SK-N-SH (cell line): ENCODE measurements at places on chromosomes 12 and 14. TPM values are rescaled to one million over a fixed set of nuclear protein-coding genes. Genes with fewer than 3 reads are reported as not detected.

- DNase-seq, result no peak
Observed at GRCh38 chr12:67701121-67701520, 52.6 kb downstream of the DYRK2 start.

OTX2 gene
- polyA plus RNA-seq, result not detected in 2 replicates

MEG3 gene
- polyA plus RNA-seq, result not detected in 2 replicates

GRCh38 chr12:55624056-55624455, 12.6 kb upstream of the OR10P1 start:
- no peak for DNase-seq

WNT1 gene
- not detected in 2 replicates for polyA plus RNA-seq

- DNase-seq, result peak; percentile 83
Observed at GRCh38 chr12:63668028-63668799, at the start of gene DPY19L2. DPY19L2 (minus strand) TSS chr12:63668493; CDS start chr12:63668393, 100 bp downstream.
